Heart right ventricle (tissue), 16 donors: ENCODE measurements at places on chromosomes 12 and 14.

DNA sequence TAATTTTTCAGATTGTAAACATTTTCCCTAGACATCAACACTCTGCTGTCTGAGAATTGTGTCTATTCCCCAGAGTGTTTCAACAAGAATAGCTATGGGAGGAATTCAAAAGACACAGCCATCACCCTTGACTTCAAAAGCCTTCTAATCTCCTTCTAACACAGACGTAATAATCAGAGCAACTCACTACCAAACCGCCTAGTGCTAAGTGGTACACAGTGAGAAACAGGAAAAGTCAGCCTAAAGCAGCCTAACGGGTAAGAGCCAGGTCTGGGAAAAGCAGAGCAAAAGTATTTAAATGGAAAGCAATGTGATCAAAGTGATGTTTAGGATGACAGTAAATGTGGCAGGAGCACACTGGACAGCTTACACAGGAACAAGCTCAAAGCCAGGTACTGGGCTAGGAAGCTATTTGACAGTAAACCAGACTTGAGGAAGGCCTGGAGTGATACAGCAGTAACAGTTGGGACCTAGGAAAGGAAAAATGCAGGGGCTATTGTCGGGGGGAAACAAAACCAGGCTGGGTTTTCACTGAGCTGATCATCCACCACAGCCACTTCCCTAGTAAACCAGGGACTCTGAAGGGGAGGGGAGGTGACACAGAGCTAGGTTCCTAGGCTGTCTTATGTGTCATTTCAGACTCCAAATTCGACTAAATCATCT, 29.4 kb downstream of the CORO1C start:
- DNase-seq = no peak

DNA sequence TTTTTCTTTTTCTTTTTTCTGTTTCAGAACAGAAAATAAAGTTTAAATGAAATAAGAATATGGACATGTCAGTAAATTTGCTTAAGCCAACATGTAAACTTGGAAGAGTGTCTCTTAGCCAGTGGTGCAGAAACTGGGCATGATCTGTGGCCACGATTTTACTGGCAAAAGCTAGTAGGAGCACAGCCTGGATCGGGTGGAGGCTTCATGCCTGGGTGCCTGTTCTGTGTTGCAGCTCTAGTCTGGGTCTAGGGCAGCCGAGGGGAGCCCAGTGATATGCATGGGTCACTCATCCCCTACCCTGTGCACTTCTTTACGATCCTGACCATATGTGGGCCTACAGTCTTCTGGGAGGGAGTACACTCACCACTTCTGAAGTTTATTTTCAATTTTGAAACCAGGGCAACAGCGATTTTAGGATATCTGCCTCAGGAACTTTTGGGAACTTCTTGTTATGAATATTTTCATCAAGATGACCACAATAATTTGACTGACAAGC, 45.6 kb upstream of the SMCO2 start:
- DNase-seq = no peak

GRCh38 chr14:40806471-40806870, 800.2 kb upstream of the LRFN5 start:
- no peak for DNase-seq

DNA sequence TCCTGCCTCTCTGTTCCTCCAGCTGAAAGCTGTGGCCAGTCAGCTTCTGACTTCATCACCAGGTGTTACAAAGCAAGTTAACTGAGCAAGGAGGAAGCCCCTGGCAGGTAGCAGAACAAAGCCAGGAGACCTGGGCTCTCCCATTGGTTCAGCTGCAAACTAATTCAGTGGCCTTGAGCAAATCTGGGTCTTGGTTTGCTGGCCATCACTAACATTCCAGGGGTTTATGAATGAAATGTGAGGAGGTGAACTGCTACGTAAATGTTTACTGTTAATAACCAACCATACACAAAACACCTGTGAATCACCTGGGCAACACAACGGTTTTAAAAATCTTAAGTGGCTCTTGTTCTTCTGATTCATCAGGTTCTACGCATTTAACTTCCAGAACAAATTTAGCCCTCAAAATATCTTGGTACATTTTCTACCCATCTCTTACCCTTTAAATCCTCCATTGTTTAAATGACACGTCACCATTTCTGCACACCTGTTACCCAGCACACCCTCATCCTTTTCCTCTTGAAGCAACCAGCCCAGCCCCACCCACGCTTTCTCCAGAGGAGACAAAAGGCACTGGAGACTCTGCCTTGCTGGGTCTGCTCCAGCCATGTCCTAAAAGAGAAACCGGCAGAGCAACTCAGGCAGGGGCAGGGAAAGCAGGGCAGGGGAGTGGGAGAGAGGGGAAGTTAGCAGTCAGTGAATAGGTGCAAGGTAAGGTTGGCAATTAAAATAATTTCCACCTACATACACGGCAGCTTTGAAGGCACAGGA, 49.3 kb upstream of the TSPAN11 start:
- no peak for DNase-seq

- no peak for DNase-seq
Measured at GRCh38 chr12:68521321-68521839, 89.3 kb upstream of the RAP1B start.

DNA sequence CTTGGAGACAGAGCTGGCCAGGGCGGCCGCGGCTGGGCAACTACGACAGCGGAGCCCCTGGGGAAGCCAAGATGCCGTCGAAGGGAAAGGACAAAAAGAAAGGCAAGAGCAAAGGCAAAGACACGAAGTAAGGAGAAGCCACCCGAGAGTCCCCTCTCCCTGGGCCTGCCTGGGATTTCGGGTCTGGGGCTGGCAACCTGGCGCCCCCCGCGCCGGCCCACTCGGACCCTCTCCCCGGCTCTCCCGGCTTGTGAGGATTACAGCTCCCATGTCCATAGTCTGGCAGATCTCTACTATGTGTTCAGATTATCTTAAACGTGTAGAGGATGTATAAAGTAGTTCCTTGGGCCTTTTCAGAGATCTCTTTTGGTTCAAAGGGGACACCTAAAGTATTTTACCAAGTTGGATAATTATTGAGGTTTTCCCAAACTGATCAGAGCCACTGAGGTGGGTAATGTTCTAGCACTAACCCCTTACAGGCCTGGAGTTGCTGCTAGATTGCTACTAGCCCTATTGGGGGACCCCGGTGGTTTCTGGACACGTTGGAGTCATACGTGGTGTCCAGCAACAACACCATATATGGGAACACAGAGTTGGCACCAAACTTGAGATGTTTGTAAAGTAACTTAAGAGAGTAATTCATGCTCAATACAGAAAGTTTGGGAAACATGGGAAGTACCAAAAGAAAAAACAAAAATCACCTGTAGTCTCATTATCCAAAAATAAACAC, 424 bp downstream of the BBOF1 start:
- no peak for DNase-seq

DNA sequence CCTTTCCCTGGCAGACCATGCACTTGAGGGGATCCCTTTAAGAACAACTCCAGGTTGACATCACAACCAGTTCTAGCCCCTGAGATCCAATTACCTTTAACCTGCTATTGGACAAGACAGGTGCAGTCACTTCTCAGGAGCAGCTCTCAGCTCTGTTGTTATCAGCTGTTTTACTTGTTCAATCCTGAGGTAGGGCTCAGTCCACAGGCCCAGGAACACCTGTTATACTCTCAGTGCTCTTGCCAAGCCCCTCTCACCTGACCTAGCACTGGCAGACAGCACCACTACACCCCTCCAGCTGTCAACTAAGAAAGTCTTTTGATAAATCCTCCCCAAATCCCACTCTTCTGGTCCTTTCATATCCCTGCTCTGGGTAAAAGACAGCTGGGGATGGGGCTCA, 163.9 kb upstream of the TMTC2 start:
- DNase-seq = no peak

- DNase-seq = no peak
Measured at GRCh38 chr12:108583991-108584390, 13.9 kb downstream of the TMEM119 start.

DNA sequence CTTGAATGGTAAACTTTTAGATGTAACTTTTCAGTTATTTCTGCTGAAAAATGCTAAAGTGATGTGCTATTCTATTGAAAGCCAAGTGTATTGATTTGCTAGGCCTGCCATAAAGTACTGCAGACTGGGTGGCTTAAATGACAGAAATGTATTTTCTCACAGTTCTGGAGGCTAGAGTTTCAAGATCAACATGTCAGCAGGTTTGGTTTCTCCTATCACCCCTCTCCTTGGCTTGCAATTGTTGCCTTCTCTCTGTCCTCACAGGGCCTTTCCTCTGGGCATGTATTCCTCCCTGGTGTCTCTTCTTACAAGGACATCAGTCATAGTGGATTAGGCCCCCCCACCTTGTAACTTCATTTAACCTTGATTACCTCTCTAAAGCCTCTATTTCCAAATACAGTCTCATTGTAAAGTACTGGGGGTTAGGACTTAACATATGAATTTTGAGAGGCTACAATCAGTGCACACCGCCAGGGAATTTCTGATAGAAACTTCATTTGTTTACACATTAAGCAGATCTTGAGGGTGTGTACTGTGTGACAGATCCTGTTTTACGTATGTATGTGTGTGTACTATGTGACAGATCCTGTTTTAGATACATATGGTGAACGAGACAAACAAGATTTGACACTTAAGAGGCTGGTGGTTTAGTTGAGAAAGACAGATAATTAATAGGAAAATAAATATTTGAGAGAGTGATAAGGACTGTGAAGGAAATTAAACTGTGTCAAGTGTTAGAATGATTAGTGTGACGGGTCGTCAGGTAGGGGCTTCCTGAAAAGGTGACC, 49.5 kb downstream of the ADIPOR2 start:
- no peak for DNase-seq

- no peak for DNase-seq
Measured at GRCh38 chr12:3614806-3615466, 123.9 kb downstream of the PRMT8 start.

GRCh38 chr14:35986219-35986573, 160.1 kb downstream of the BRMS1L start:
- no peak for DNase-seq

GRCh38 chr14:65403231-65403630, 9.3 kb upstream of the FUT8 start:
- DNase-seq = no peak

DNA sequence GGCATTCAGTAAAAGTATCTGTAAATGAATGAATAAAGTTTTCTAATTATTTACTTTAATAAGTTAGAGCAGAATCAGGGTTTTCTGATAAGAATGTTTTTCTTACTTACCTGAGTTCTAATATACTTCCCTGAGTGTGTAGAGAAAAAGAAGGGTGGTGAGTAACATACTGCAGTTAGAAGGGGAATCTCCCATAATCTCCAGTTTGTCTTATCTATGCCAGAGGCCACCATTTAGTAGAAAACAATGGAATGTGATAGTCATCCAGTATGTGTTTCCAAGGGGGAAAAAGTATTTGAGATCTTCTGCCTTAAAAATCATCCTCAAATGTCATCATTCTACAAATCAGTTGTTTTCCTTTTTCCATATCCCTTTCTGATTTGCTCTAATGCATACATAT, 56.5 kb upstream of the PAWR start:
- DNase-seq = no peak

- DNase-seq = no peak
Measured at GRCh38 chr12:44589697-44590096, 286.4 kb downstream of the NELL2 start.

- no peak for DNase-seq
Measured at GRCh38 chr12:46523446-46523845, 150.9 kb upstream of the SLC38A2 start.

GRCh38 chr12:6461401-6462233, 8.9 kb downstream of the VAMP1 start:
- DNase-seq = no peak

DNA sequence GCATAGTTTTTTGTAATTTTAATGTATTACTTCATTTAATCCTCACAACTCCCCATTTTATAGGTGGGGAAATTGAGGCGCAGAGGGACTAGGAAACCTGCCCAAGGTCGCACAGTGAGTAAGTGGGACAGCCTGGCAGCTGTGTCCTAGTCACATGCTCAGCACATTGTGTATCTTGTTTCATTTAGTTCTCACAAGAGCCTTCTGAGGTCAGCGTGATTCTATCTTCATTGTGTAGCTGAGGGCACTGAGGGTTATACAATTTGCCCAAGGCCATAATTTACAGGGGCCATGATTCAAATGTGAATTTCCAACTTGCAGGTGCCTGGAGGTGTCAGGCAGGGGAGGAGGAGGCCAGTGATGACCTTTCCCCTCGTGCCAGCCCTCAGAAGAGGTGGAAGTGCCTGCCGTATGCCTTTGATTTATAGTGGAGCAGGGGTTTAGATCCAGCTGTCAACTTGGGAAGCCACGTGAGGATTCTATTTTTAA, 30.3 kb upstream of the SMOC1 start:
- DNase-seq = no peak

GRCh38 chr12:4985820-4986219, 57.9 kb upstream of the KCNA5 start:
- no peak for DNase-seq

DNA sequence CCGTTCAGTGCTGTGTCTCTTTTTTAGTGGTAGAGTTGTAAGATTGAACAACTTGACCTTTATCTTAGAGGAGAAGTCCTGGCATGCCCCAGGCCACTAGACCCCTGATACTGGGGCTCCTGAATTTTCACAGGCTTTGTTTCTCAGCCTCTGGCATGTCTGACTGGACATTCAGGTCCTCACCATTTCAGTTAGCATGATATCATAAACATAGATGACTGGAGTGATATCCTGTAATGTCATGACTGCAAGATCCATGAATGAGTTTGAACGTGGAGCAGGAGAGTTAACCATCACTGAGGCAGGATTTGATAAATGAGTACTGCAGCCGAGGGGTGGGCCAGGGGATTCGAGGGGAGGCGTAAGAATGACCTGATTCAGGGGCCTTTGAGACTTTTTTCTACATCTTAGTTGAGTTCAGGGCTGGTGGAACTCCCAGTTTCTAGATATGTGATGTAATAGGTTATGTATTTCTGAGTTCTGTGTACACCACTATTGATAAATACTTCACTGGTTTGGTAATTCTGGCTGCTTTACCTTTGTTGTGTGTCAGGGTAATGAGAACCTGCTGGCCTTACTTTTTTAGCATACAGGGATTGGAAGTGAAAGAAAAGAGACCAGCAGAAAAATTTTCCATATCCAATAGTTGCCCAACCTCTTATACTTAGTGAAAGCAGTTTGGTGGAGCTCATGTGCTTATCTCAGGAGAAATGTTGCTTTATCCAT, 217.0 kb downstream of the SYNE2 start:
- no peak for DNase-seq

GRCh38 chr14:52692248-52692962, 3.0 kb downstream of the ERO1A start:
- DNase-seq = no peak

DNA sequence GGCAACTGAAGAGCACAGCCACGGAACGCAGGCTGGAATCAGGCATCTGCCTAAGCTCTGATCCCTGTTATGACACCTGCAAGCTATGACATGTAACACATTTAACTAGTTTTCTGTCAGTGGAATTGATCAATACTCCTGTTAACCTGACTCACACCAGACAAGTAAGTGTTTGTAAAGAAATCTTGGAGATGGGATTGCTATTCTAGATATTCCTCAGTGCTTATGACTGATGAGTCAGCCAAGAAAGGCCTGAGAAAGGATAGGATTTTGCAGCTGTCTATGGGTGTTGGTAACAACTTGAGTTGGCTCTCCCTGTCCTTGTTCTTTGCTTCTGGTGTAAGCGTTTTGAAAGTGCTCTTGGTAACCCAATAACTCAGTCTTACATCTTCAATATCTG, 110.5 kb downstream of the GPR135 start:
- no peak for DNase-seq

- no peak for DNase-seq
Measured at GRCh38 chr12:20963762-20964161, 153.3 kb downstream of the SLCO1B3 start.
